ENCODE measurements at places on chromosomes 16 and 17.

- DNase-seq, result no peak
Measured at GRCh38 chr17:32331243-32332040, 10.5 kb downstream of the C17orf75 start.

- no peak for DNase-seq
Measured at GRCh38 chr17:50319306-50320004, 26.5 kb upstream of the XYLT2 start.

DNA sequence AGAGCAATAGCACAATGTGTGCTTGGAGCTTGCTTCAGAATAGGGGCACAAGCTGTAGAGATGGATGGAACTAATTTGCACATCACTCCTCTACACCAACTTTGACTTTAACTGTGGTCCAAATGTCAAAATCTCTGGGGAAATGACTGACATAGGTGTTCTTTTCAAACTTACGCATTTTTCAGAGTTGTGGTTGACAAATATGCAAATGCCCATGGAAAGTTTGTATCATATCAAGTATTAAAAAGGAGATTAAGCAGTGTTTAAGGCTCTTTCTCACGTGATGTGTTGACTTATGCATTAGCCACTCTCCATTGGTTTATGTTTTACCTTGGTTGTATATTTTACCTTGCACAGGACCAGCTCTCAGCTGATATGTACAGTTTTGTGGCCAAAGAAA is 77.1 kb downstream of the ELAC2 start:
- no peak for DNase-seq

DNA sequence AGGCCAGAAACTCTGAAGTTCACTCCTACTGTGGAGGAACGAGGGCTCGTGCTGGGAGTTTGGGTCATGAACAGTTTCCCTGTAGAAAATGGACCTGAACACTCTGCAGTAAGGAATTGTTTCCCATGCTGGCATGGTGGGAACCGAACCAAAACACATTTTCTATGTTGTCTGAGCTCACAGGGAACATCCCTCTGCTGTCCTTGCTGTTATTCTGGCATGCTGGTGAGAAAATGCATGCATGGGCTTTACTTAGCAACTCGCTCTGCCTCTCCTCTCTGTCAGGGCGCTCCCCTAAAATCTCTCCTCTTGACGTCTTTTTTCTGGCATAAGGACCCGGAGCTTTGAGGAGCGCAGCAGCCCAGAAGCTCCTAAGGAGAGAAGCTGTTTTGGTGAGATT is 5.4 kb downstream of the RTN4RL1 start:
- DNase-seq, result no peak

DNA sequence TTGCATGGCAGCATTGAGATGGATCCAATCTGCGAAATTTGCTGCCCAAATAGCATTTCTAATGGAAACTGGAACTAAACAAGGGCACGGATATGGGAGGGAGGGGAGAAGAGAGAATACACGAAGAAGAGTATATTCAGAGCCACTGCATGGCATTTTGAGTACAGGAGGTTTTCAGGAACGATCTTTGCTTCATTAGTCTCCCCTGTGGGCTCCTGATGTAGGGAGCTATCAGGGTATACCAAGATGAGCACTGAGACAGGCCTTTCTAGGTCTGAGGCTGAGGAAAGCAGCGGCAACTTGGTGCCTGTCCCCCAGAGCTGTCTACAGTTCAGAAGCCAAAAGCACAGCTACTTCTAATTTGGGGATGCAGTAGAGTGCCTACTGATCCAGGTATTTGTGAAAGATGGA is 257.7 kb upstream of the PMFBP1 start:
- DNase-seq, result no peak

- no peak for DNase-seq
Measured at GRCh38 chr16:85614338-85615013, 1.4 kb downstream of the GSE1 start.

DNA sequence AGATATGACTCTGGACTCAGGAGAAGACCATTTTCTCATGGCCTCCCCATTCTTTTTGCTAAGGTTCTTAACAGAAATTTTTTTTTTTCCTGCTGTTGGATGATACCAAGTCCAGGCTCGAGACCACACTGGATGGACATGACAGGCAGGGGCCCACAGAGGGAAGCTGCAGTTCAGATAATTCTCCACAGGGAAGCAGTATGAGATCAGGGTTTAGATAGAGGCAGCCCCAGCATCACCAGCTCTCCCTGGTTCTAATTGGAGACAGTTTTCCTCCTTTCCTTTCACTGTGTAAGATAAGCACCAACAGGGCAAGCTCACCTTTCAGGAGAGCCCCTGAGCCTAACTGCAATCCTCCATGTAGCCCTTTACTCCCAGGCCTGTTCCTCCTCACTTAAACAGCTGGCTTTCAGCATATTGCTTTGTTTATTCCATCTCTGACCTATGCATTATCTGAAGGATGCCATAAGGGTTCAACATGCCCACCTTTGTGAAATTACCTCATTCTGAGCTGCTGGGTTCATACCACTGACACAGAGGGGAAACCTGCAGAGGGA is 108.1 kb downstream of the SNX11 start:
- no peak for DNase-seq

- DNase-seq, result no peak
Measured at GRCh38 chr16:86821895-86822294, 243.5 kb downstream of the FOXL1 start.

GRCh38 chr17:55496094-55496881 is 15.0 kb downstream of the SMIM36 start:
- no peak for DNase-seq

GRCh38 chr16:70646260-70647241 is at the start of gene IL34:
Gene IL34 (plus strand): TSS chr16:70646559. CDS start chr16:70646948, 389 bp downstream.
- no peak for DNase-seq

DNA sequence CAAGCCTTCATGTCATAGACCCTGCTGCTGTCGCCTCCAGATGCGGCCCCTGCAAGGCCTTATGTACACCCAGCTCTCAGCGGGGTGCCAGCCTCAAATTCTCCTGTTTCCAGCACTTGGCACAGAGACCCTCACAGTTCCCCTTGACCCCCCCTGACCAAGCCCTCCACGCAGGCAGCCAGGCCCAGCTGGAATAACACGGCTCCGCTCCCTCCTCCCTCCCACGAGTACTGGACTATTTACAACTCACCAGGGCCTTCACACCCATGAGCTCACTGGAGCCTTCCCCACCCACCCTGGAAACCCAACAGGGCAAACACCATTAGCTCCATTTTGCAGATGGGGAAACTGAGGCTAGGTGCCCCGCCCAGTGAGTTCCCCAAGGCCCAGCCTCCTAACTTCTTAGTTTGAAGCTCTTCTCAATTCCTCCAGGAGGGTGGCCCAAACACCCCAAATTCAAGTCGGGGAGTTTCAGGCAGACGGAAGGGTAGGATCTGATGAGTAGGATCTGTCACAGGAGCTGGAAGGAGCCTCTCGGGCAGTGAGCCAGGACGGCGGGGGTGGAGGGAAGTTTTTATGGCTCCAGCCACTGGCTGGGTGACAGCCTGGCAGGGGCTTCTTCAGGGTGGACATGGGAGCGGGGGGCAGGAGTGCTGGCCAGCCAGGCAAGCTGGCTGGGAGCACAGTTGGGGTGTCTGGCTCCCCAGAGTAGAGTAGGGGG is 17.5 kb upstream of the DLX4 start:
- no peak for DNase-seq

DNA sequence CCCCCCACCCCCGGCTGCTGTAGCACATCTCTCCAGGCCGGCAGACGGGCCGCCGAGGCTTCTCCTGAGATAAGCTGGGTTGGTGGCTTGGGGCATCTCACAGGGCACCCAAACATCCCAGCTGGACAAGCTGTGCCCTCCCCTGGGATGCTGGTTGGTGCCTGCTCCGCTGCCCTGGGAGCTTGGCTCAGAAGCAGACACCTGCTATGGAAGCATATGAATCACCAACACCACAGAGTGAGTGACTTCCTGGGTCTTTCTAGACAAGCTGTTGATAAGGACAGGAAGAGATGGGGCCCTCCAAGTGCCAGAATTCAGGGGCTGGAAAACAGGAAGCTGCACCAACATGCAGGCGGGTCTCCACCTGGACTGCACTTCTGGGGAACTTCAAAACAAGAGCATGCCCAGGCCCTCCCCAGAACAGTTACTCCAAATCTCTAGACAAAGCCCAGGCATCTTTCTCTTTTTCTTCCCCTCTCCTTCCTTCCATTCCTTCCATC is 13.7 kb downstream of the C16orf95 start:
- DNase-seq, result peak; percentile 50

DNA sequence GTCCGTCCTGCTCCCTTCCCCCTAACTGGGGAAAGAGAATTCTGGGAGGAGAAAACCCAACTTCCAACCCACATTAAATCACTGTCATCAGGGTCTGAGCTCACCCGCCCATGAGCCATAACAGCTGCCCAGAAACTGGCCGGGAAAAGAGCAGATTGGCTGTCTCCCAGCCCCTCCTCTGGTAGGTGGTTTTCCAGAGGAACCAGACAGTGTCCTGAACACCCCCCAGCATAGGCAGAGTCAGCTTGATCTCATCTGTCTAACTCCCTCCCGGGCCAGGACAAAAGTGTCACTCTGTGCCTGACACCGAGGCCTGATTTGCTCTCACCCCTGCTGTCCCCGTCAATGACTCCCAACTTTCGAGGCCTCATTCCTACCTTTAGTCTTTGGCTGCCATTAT is 197.0 kb downstream of the AXIN2 start:
- no peak for DNase-seq

DNA sequence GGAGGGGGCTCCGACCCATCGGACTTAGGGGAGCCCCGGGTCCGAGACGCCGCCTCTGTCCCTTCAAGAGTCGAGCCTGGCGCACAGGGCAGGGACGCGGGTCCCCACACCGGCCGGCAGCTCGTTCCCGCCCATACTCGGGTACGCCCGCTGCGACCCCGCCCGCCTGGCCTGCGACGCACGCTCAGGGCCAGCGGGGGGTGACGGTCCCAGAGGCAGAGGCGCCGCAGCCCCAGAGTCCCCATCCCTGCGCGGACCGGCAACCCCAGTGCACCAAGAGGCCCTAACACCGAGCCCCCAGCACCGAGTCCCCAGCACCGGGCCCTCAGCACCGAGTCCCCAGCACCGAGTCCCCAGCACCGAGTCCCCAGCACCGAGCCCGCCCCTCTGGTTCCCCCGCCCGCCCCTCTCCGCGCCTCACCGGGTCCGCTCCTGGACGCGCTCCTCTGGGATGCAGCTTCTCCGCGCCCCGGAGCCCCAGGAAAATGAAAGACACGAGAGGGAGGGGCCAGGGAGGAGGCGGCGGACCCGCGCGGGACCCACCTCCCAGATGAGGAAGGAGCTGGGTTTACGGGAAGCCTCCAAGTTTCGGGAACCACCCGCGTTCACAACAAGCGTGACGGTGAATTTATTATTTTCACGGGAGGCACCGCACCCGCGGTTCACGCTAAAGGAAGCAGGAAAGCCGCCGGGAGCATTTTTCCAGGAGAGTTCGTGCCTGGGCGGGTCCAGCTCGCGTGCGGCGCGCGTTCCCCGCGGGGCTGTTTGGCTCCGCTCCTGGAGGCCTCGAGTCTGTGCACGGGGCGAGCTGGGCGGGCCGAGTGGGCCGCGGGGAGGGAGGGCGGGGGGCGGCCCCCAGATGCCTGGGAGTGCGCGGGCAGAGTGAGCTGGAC is at the start of gene SECTM1:
Gene SECTM1 (minus strand): TSS at position 488 of the 893 bp plus-strand sequence. CDS start 6,526 bp downstream, outside the sequence.
- DNase-seq, result peak; percentile 92

DNA sequence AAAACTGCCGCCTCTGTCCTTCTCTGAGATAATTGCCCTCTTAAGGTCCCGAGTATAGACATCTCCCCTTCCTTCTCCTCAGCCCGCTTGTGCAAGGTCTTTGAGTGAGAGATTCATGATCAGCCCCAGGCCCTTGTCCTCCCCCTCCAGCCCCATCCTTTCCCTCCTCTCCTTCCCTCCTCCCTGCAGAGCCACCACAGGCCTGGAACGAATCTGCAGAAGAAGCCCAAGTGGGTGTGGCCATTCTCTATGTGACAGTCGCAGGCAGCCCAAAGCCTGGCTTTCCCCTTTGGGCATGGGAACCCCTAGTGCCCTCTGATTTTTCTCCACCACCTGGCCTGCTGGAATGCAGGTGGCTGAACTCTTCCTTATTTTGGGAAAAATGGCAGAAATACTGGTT is 7.2 kb upstream of the NDRG4 start:
- DNase-seq, result no peak

DNA sequence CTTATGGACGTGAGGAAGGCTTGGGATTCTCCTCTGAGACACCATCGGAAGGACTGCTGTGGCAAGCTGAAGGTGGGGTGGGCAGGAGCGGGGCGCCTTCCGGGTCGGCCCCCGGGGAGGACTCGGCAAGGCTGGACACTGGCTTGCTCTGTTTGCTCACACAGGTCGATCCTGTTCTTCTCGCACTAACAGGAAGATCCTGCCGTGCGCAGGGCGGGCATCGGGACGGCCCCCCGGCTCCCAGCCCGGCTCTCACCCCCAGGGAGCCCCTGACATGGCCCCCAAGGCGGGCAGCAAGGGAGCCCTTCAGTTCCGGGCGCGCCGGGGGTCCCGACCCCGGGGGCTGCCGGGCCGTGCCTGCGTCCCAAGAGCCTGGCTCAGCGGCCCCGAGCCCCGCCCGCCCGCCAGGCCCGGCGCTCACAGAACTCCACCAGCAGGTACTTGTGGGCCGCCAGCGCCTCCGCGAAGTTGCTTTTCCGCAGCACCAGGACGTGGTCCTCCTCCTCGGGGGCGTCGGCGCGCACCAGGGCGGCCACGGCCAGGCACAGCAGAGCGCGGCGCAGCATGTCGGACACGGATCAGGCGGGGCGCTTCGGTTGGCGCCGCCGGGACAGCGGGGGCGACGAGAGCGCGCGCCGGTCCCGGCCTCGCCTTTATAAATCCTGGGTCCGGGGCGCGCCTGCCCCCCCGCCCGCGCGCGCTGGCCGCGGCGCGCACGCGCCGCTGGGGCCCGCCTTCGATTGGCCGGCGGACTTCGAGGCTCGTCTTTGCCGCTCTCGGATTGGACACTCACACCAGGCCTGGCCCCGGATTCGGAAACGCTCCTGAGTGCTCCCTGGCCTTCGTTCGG is at the start of gene P4HB:
Gene P4HB (minus strand): TSS at position 630 of the 850 bp plus-strand sequence. CDS start 64 bp downstream, at position 566.
- DNase-seq, result no peak

DNA sequence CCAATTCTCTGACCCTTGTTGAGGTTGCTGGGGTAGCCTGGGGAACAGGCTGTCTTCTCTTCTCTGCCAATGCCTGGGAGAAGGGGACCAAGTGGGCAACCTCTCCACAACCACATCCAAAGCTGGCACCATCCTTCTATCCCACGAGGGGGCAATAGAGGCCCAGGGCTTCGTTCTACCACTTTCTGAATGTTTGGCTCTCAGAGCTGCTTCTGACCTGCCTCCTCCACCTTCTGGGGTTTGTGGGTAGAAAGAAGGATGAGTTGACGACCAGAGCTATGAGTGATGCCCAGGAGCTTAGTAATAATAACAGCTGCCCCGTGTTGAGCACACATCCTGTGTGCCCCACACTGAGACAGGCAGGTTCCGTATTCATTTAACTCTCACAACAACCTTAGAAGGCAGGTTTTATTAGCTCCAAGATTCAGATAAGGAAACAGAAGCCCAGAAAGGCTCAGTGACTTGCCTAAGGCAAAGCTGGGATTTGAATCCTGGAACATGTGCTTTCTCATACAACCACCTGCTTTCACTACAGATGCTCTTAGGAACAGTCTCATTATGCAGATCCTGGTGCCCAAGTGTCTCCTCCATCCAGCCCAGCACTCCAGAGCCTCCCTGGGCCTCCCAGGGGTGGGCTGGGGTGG is 11.1 kb downstream of the TSPOAP1 start:
- DNase-seq, result peak; percentile 76

Measured in cardiac septum (tissue), 1 donor.